ENCODE measurements at places on chromosomes 12 and 14. TPM values are rescaled to one million over a fixed set of nuclear protein-coding genes. Genes with fewer than 3 reads are reported as not detected.

DNA sequence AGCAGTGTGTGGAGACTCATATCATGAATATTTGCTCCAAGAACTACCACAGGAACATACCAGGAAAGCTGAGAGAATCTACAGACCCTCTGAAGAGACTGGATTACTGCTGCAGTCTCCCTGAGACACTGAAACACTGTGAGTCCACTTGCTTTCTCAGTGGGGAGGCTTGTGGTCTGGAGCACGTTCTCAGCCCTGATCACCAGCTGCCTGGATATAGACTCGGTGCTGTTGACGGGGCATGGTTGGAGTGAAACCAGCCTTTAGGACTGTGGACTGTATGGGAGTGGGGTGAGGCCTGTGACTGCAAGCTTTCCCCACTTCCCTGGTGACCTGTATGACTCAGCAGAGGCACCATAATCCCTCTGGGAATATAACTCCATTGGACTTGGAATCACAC is 525.8 kb upstream of the FBXO33 start:
- no peak for DNase-seq

GRCh38 chr12:111046896-111047295 is 126.5 kb upstream of the MYL2 start:
- DNase-seq, result no peak

DNA sequence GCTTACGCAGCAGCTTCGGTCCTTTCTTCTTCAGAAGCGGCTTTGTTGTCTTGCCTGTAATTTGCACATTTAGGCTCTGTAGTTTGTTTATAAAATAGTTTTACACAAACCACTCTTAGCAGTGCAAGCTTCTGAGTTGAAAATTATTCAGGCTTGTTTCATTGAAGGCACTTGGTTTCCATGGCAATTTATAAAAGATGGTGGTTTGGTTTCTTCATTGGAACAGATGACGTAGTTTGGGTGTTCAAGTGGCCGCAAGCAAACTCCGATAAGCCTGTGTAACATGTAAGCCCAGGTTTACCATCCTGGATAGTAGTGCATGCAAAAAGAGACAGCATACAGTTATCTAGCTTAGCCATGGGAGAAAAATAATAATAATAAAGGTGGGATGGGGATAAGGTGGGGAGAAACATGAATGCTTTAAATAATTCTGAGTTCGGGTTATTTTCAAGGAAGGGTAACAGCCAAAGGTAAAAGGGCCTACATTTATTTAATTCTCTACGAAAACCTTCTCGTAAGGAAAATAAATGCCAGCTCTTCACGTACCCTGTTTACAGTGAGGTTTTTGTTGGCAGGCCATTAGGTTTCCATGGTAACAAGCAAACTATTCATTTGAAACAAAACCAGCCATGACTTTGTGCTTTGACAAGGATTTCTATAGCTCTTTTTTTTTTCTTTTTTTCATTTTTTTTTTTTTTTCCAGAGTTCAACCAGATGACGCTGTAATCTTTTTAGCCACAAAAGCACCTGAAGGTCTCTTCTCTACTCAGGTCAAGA is 189.6 kb upstream of the RPL10L start:
- no peak for DNase-seq

DNA sequence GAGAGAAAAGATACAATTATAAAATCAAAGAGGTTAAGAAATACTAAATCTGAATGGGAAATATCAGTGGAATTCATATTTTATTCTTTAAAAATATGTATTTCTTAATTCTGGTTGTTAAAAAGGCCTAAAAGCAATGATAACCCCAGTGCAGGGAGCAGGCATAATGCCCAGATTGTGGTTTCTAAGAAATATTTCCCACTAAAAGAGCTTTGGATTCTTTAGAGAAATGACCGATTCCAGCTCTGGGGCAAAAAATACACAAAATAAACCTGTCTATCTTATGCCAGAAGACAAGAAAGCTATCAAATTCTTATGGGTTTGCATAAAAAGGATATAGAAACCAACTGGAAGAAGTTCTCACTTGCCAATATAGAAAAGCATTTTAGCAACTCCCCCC is 71.6 kb downstream of the PDE6H start:
- no peak for DNase-seq

DNA sequence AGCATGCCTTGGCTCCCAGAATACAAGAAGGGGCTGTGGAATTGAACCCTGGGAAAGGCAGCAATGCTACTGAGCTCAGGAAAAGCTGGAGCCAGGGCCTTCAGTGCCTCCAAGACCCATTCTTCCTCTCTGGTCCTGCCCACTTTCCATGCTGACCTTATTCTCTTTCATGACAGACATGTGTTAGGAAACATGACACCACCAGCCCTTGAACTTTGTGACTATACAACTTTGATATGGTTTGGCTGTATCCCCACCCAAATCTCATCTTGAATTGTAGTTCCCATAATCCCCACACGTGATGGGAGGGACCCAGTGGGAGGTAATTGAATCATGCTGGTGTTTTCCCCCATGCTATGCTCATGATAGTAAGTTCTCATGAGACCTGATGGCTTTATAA is 408.2 kb downstream of the DPF3 start:
- DNase-seq, result no peak

The C3AR1 gene
- total RNA-seq, result 2.0 TPM

The COPS7A gene
- total RNA-seq, result 49.5 TPM

The MOAP1 gene
- 13.5 TPM for total RNA-seq
